Neuronal stem cell (in vitro differentiated cells): ENCODE measurements at places on chromosomes 5 and 9.

DNA sequence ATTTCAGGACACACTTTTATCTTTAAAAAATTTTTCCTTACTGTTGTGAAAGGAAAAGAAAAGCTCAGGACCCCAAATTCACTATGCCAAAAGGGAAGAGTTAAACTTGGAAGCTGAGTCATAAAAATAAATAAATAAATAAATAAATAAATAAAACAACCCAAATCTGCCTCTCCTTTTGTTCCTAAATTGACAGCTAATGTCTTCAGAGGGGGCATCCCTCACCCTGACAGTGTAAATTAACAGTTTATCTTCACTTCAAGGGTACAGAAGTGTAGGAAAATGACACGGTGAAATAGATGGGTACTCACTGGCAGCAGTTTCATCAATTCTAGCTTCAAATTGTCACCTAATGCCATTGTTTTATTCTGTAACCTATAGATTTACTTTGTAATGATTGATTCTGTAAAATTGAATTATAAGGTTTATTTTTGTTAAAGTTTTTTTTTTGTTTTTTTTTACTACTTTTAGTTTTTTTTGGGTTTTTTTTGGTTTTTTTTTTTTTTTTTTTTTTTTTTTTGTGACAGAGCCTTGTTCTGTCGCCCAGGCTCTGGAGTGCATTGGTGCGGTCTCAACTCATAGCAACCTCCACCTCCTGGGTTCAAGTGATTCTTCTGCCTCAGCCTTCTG is 18.5 kb upstream of the ANXA1 start:
- DNase-seq: no peak

DNA sequence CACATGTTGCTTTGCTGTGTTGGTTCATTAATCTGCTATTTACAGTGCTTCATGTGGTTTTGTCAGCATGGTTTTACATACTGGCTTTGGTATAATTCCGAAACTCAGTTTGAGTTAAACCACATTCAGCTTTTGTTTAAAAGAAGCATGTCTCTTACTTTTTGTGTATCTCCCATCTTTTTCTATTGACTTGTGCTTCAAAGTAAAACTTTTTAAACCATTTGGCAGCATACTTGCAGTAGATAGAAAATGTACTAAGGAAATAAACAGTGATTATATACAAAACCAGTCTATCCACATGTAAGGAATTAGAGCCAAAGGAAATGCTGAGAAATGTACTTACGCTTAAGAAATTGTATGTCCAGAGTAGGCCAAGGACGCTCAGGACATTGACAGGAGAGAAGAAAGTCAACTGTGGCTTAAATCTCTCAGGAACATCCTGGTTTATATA is 286.9 kb downstream of the ARHGEF28 start:
- DNase-seq: no peak

- no peak for DNase-seq
Observed at GRCh38 chr5:159638954-159639559, 277.2 kb upstream of the ADRA1B start.

DNA sequence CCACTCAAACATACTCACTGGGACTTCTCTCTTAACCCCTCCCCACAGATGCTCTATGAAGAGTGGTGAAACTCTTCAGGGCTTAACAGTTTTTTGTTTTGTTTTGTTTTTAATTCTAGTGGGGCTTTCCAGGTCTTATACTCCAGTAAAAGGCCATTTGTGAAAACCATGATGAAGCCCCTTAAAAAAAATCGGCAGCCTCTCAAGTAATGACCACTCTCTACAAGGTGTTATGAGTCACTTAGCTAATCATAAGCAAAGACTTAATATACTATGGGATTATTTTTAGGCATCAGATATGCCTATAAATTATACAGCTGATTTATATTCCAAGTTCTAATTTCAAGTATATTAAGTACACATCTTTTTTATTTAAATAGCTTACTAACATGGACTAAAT is 607.9 kb downstream of the RAB3C start:
- no peak for DNase-seq

DNA sequence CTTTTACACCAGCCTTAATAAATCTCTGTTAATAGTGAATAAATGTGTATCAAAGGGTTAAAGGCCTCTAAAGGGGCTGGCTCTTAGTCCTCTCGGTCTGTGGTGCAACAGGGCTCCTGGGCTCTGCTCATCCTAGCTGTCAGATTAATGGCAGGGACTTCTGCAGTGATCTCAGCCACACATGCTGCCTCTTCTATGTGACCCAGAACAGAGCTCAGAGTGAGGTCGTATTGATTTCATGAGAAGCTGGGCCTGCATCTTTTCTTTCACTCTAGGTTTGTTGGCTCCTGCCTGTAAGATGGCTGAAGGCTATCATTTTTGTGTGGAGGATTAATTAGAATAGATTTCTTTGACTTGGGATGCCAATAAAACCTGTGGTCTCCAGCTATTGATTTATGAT is 165.0 kb upstream of the GLRA1 start:
- DNase-seq: no peak

GRCh38 chr5:98911280-98912040 is 17.3 kb downstream of the CHD1 start:
- peak; percentile 55 for DNase-seq
